ENCODE measurements at places on chromosomes 5 and 9.
A peak's percentile ranks its signal among the peaks of the same experiment; 100 is the strongest.

- no peak for DNase-seq
These were observed 51.1 kb downstream of the AHRR start for GRCh38 chr5:372556-372995.

DNA sequence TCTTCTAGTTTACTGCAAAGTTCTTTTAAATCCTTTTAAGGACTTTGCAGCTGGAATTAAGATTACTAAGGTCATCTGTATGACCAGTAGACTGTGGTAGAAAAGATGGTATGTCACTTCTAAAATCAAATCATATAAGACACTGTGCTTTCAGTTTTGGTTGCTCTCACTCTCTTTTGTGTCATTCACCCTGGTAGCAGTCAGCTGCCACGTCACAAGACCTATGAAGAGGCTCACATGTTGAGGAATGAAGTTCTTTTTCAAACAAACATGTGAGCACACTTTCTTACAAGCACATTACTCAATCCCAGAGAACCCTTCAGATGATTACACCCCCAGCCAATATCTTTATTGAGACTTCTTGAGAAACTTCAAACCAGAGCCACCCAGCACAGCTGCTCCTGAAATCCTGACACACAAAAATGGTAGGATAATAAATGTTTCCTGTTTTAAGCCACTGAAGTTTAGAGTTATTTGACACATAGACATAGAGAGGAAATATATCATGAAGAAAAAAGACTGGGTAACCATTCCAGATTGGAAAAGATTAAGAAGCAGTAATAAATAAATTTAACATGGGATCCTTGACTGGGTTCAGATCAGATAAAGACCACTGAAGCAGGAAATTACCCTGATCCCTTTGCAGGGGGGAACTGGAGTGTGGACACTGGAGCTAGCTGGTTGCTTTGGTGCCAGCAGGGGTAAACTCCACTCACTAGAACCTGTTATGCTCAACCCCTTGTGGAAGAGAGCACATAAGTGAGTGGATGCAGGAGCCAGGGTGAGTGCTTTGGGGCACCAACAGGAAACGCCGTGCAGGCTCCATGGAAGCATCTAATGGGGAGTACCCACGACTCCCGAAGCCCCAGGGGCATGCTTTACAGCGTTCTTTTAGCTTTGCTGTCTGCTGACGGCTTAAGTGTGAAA lies 64.1 kb downstream of the SLCO4C1 start:
- DNase-seq: no peak

DNA sequence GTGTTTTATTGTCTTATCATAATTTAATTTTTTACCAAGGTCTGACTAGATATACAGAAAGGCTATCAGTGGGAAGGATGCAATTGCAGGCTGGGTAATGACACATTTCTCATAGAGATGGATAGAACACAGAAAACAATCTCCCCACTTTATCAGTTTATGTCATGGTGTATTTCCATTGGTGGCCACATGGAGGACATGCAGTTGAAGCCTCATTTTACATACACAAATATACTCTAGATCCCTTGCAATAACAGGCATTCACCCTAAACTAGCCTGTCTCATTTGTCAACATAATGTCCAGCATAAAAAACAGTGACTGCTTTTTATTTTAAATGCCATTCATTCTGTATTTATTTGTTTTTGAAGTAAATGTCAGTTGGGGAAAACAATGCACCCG lies 526.3 kb downstream of the GABRG2 start:
- no peak for DNase-seq

- no peak for DNase-seq
These were observed 39.2 kb downstream of the FXN start for GRCh38 chr9:69074801-69075200.

DNA sequence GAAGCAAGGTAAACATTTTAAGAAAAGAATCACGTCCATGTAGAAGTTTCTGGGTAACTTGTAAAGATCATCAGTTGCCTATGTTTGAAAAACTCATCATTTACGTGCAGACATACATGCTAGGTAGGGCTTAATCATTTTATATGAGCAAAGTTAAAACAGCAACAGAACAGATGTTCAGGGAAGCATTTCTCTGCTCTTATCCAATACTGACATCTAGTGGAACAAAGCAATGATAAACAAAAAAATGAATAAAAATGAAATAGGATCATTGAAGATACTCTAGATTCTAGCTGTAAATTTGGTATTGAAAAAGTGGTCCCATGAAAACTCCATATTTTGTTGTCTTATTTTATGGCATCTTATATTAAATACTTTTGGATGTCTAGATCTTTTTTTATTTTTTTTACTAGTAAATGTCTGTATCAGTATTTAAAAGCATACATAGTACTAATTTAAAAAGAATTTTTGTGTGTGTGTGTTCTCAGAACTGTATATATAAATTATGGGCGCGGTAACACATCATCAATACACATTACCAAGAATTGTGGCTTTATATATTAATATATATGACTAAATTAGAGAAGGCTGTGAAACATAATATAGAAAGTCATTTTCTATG lies 1050.2 kb downstream of the CDH12 start:
- DNase-seq: peak; percentile 29

DNA sequence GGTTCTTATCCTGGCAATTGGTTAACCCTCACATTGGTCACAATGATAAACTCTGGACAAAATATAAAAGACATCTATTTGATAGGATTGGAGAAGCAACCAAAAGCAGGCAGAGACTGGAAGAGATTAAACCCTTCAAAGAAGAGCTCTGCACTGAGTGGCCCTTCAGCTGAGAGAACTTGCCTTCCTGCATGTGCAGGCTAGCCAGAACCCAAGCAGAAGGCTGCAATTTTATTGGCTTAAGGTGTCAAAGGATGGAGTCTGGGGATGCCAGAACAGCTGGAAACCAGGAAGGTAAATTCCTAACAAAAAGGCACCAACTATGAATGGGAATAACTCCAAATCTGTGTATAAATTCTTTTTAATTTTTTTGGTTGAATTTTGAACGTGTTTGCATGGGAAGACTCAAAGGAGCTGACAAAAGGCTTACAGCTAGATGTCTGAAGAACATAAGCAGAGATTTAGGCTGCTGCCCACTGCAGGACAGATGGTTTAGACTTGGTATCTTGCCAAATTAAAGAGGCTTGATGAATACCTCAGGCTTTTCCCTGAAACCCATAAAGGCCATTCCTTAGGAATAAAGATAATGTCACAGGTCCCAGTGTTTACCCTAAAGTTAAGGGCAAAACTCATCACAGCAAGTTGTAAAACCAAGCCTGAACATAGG lies 66.3 kb downstream of the NR2F1 start:
- no peak for DNase-seq

DNA sequence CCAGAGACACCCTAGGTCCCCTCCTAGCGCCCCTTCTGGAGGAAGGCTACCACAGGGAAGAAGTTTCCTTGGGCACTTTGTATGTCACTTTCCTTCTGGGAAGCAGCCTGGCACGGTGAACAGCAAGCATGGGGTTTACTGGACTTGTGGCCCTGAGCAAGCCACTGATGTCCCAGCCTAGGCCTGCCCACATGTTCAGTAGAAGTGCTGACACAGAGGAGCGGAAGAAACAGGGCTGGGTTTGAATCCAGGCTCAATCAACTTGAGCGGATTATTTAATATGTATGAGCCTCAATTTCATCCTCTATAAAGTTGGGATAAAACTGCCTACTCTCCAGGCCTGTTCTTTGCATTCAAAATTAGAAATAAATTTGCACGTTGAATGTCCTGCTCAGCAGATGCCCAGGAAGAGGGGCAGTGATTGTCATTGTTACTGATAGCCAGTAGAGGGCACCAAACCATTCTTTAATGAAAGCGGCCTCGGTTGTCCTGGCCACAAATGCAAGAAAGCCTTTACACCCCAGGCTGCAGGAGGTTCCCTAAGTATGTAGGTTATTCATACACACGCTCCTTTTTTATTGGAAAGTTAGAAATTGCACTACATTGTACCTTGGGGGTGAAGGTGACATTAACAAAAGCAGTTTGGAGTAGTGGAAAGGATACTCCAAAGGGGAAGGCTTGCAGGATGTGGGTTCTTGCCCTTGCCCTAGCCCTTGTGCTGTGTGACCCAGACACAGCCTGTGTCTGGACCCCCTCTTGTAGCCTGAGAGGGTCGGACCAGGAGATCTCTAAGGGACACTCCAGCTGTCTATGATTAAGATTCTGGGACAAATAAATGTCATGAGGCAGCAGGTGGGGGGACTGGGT lies 13.4 kb upstream of the XPA start:
- DNase-seq: peak; percentile 59

Data from COR-L47 (cell line).